Activated CD4-positive, CD25-positive, alpha-beta regulatory T cell treated with anti-CD3 and anti-CD28 coated beads, Interleukin-2, amount 50 U/mL, for 16 hours (primary cell): ENCODE measurements at places on chromosomes 4 and X.

DNA sequence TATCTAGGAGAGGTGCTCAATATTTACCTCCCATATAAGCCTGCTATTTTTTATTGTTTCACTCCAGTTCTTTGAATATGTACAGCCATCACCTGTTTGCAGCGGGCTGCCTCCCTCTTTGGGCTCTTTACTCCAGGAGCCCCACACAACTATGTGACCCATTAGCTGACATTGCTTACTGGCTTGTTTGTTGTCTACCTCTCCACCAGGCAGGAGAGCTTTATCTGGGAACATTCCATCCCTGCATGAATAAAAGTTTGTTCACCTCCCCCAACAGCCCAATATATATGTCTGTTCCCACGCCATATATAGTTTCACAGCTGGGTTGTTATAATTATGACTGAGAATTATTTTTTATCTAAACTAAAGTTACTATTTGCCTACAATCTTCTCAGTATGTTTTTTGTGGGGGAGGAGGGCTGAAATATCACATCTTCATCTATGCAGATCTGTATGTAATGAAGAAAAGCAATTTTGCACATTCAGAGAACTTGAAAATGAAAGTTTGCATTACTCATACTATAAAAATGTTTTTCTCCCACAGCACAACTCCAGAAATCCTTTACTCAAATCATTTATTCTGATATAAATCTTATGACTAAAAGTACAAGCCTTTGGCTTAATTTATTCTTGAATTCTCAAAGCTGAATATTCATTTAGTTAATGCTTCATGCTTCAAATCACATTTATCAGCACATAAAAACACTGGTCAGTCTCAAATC lies 61.2 kb upstream of the DAPP1 start:
- no peak for DNase-seq

DNA sequence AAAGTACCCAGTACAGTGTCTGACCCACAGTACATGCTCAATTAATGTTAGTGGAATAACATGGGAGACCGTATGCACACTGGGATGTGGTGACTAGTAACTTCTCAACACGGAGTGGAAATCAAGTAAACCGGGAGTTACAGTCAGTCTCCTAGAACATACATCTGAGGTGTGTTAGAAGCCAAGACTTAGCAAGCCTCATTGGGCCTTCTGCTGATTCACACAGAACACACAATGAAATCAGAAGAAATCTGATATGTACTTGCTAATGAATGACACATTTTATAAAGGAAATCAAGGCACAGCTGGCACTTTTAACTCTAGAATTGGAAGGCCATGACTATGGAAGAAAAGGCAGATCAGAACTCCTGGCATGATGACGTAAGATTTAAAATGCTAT lies 13.0 kb downstream of the TRAPPC2 start:
- no peak for DNase-seq

DNA sequence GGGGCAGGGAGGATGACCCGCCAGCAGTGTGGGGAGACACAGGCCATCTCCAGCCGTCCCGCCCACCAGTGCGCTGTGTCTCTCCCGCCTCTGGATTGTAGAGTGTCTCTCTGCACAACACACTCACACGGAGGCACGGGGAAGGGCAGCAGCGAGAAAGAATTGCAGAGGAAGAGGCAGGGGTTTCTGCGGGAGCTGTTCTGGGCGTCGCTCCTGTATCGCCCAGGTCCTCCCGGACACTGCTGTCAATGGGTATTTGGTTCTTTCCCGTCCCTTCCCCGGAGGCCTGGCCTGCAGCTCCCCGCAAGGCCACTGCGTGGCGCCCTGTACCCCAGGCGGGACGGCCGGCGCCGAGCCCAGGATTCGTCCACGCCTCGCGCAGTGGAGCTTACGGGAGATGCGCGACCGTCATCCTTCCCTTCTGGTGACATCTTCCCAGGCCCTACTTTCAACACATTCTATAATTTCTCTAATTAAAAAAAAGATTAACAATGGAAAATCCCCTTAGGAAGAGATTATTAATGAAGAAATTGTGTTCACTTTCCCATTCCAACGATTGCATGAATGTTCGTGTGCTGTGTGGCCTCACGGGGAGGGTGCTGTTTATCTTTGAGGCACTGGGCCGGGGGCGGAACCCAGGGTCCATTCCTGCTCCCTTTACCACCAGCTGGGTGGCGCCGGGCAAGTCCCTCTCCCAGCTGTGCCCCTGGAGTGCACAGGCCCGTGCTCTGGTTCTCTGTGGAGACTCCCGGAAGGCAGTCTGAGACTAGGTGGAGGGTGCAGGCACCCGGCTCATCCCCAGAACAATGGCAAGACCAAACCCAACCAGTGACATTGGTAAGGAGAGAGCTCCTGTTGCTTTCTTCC lies 95.7 kb downstream of the CPZ start:
- DNase-seq = no peak

DNA sequence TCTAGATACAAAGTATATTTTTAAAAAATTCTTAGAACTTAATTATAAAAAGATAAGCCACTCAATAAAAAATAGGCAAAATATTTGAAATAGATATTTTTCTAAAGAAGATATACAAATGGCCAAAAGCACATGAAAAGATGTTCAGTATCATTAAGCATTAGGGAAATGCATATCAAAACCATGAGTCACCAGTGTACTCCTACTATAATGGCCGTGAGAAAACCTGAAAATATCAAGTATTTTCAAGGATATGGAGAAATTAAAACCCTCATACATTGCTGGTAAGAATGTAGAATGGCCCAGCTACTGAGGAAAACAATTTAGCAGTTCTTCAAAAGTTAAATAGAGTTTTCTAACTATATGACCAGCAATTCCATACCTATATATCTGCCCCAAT lies 337.9 kb downstream of the CAMK2D start:
- no peak for DNase-seq

GRCh38 chr4:26331380-26331950 lies 10.7 kb downstream of the RBPJ start:
- DNase-seq = no peak

- no peak for DNase-seq
These were observed 11.3 kb upstream of the CD38 start for GRCh38 chr4:15766821-15767220.

DNA sequence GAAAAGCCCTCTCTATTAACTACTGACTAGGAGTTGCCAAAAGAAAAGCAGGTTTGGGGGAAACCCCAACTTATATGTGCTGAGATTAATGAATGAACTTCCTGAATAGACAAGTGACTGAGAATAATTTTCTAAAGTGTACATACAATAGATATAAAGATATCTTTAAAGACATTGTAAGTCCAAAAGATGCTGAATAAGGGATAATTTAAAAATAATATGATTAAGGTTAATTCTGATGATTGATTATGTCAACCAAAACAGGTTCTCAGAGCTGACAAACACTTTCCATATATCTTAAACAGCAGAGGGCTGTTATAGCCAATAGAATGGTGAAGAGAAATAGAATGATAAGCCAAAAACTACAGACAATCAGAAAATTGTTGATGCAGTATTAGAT lies 28.6 kb downstream of the AGA start:
- DNase-seq = no peak

- DNase-seq = no peak
These were observed 181.8 kb downstream of the HS6ST2 start for GRCh38 chrX:132776486-132777210.

DNA sequence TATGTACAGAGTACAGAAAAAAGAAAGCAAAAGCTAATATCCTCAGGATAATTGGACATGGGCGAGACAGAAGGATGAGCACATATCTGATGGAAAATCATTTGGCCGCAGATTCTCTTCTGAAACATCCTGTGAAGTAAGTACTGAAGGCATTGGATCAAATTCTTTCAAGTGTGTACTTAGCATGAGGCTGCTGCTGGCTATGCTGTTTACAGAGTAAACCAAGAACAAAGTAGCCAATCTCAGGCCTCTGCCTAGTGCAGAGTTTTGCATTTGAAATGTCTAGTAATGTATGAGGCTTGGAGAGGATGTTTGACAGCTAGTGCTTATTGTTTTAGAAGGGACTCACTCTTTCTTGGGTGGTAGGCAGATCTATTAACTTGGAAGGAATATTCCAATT lies 128.5 kb downstream of the MAGEC2 start:
- no peak for DNase-seq

- DNase-seq = no peak
These were observed 105.9 kb downstream of the CT47B1 start for GRCh38 chrX:120769576-120770341.
